ENCODE measurements at places on chromosomes 7 and 10. TPM values are rescaled to one million over a fixed set of nuclear protein-coding genes. Genes with fewer than 3 reads are reported as not detected.

CEP55 gene
- total RNA-seq, result 53.3 TPM

ZNF32 gene
- 16.8 TPM for total RNA-seq

SORBS1 gene
- total RNA-seq, result 0.58 TPM

AGK gene
- total RNA-seq, result 28.7 TPM

LRIT1 gene
- not detected for total RNA-seq

GARS1 gene
- 157 TPM for total RNA-seq

ZNF138 gene
- 3.1 TPM for total RNA-seq

CUBN gene
- 0.06 TPM for total RNA-seq

PRKCQ gene
- total RNA-seq, result 4.3 TPM

GIMAP8 gene
- total RNA-seq, result not detected

LRRC4 gene
- total RNA-seq, result not detected

PTPN20 gene
- 3.9 TPM for total RNA-seq

TMEM178B gene
- total RNA-seq, result 1.3 TPM

SOSTDC1 gene
- not detected for total RNA-seq

AZGP1 gene
- not detected for total RNA-seq

SH2B2 gene
- total RNA-seq, result 3.2 TPM

C10orf67 gene
- not detected for total RNA-seq

NKX1-2 gene
- total RNA-seq, result 0.03 TPM

LDB3 gene
- total RNA-seq, result 0.06 TPM

PDE1C gene
- total RNA-seq, result 2.5 TPM

SHH gene
- total RNA-seq, result 0.43 TPM

PAX2 gene
- total RNA-seq, result 0.26 TPM

RAMP3 gene
- not detected for total RNA-seq

TAS2R4 gene
- 0.12 TPM for total RNA-seq

ATP6V1F gene
- total RNA-seq, result 242 TPM

CTBP2 gene
- 120 TPM for total RNA-seq

AGBL3 gene
- 0.92 TPM for total RNA-seq

EFCAB10 gene
- 3.3 TPM for total RNA-seq

FEZF1 gene
- total RNA-seq, result not detected

CLDN3 gene
- 3.6 TPM for total RNA-seq

CDH23 gene
- total RNA-seq, result 1.9 TPM

GPR85 gene
- total RNA-seq, result not detected

TBC1D12 gene
- 6.8 TPM for total RNA-seq

SNCG gene
- 12.3 TPM for total RNA-seq

TEX36 gene
- not detected for total RNA-seq

SCART1 gene
- total RNA-seq, result 0.22 TPM

NRG3 gene
- total RNA-seq, result not detected

TAS2R5 gene
- total RNA-seq, result 0.37 TPM

FAM237B gene
- not detected for total RNA-seq

TMEM229A gene
- not detected for total RNA-seq

SLC18A3 gene
- total RNA-seq, result not detected

SPDYE8 gene
- total RNA-seq, result not detected

HOXA13 gene
- total RNA-seq, result 2.0 TPM

ZNF853 gene
- total RNA-seq, result 2.3 TPM

SRRM3 gene
- total RNA-seq, result 12.6 TPM
